Stimulated activated CD4-positive, alpha-beta T cell treated with anti-CD3 and anti-CD28 coated beads, Interleukin-4, amount 100 ng/mL, for 1 hour (primary cell): ENCODE measurements at places on chromosomes 7 and 10.

GRCh38 chr10:6802759-6803426 is 222.8 kb upstream of the PRKCQ start:
- no peak for DNase-seq

DNA sequence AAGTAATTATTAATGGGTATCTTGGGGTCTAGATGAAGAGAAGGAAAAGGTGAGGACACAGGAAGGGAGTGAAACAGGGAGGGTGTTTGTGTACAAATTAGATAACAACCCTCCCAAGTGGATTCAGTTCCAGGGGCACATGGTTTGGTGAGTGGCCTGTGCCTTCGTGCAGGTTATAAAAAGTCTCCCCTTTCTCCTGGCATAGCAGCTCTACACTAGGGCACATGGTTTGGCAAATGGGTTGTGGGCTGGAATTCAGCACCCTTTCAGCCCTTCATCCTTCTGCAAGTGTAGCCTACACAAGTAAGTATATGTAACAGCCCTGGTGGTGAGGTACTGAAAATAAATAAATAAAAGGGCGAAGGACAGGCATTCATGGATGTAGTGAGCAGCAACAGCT is 359.4 kb downstream of the AUTS2 start:
- DNase-seq = no peak

DNA sequence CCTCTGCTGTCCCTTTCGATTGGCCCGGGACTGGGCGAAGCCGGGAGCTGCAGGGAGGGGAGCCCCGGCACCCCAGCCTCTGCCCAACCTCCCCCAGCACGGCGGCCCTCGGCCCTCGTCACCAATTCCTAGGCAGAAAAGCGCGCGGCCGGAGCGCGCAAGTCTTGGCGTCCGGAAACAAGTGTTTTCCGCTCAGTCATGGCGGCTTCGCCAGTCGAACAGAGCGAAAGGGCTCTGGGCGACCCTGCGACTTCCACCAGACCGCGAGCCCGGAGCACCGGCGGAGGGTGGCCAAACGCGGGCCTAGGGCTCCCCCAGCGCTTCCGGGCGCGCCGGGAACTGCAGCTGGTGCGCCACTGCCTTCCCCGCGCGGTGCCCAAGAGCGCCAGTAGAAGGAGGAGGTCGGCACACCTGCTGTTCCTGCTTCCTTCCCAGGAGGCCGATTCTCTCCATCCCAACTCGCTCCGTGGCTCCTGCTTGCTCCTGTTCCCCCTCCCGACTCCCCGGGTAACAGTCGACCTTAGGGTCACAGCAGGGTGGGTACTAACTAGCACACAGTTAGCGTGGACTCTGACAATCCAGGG is 729.9 kb downstream of the ZWINT start:
- no peak for DNase-seq

GRCh38 chr7:134469622-134470021 is 10.7 kb upstream of the AKR1B1 start:
- DNase-seq = no peak

GRCh38 chr7:149853157-149853556 is 15.0 kb downstream of the ZNF862 start:
- no peak for DNase-seq

- DNase-seq = no peak
Observed at GRCh38 chr7:35495377-35495776, 199.6 kb downstream of the HERPUD2 start.

GRCh38 chr10:50431133-50431532 is 179.8 kb upstream of the ASAH2 start:
- no peak for DNase-seq

- DNase-seq = no peak
Observed at GRCh38 chr10:59944339-59944935, 38.1 kb upstream of the CCDC6 start.

- no peak for DNase-seq
Observed at GRCh38 chr10:15401382-15401781, 30.3 kb upstream of the FAM171A1 start.
